B cell (primary cell): ENCODE measurements at places on chromosomes 5 and 9.
A peak's percentile ranks its signal among the peaks of the same experiment; 100 is the strongest.

- no peak for DNase-seq
These were observed 32.8 kb upstream of the ZSWIM6 start for GRCh38 chr5:61299261-61299681.

- DNase-seq: no peak
These were observed 130.4 kb downstream of the TMEM174 start for GRCh38 chr5:73303148-73304079.

DNA sequence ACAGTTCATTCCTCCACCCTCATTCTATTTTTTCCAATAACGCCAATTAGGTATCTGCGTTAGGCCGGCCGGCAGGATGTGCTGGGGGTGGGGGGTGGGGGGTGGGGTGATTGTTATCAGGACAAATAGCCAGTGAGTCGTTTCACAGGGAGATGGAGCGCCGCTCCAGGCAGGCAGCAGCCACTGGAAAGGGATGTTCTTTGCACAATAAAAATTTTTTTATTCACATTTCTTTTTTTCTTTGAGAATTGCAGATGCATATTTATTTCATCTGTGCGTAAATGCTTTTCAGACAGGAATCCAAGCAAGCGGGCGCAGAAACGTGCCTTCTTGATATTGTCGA, 4.1 kb downstream of the LMX1B start:
- no peak for DNase-seq

DNA sequence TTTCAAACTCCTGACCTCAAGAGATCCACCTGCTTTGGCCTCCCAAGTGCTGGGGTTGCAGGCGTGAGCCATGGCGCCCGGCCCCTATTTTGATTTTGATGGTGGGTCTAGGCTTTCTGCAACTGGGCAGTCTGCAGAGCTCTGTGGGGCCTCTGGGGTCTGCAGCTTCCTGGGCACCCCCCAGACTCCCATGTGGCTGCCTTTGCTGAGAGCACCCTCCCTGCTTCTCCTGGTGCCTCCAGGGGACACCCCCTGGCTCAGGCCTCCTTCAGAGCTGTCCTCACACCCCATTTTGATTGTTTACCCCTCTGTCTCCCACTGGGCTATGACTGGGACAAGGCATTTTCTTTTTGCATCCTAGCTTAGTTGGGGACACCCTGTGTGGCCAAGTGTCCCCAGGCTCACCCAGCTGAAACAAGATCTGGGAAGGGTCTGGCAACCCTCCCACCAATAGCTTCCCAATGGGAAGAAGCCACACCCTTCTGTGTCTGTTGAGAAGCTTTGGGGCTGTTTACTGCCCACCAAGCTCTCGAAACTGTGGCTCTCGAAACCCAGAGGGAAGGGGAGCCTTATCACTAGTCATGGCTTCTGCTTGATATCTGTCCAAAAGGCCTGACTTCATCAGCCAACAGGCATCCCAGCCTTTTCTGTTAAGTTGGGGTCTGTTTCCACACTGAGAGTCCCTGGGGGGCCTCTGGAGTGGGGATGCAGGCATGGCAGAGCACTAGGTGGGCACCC, 204.4 kb upstream of the IER5L start:
- DNase-seq: no peak

- no peak for DNase-seq
These were observed 659.3 kb downstream of the ACTL7B start for GRCh38 chr9:108196332-108197007.

GRCh38 chr5:151138114-151138513, 19.5 kb downstream of the ANXA6 start:
- DNase-seq: no peak

DNA sequence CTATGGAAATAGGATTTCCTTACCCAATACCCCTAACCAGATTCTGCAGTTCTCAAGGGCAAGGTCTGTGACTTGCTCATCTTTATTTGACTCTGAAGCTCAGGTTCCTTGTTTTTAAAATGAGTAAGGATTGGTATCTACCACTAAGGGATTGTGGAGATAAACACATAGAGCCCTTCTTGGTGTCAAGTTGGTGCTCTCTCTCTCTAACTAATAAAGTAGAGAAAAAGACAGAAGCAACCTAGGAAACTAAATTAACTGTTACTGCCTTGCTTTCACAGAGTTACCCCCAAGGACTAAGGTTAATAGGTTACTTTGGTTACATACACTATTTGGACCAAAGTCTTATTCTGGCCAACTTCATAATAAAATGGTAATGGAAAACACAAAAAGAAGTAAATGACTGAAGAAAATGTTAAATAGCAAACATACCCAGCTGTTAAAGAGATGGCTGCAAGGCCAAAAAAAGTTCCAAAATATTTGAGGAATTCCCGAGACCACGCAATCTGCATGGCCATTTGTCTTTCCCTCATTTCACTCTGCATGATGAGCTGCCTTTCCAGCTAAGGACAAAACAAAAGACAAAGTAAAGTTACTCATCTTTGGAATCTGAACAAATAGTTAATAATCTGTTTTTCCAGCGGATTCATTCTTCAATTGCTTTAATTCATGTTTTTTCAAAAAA, 21.8 kb upstream of the RLN1 start:
- no peak for DNase-seq

DNA sequence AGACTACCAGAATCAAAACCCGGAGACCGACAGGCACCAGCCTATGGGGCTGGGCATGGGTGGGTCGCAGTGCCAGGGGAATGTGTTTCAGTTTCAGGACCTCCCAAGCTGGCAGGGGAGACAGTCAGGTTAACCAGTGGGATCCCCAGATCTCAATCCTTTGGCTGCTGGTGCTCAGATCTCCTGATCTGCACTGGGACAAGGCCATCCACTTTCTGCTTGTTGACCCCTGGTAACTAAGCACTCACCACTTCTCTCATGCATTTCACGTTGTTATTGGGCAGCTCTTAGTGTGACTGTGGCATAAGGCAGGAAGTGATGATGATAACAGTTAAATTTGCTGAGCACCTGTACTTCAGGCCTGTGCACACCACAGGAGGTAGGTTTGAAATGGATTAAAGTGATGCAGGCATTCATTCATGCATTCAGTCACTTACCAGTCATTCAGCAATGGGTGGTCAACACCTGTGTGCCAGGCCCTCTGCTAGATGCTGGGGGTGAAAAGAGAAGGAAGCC, 42.1 kb upstream of the STXBP1 start:
- DNase-seq: peak; percentile 63

DNA sequence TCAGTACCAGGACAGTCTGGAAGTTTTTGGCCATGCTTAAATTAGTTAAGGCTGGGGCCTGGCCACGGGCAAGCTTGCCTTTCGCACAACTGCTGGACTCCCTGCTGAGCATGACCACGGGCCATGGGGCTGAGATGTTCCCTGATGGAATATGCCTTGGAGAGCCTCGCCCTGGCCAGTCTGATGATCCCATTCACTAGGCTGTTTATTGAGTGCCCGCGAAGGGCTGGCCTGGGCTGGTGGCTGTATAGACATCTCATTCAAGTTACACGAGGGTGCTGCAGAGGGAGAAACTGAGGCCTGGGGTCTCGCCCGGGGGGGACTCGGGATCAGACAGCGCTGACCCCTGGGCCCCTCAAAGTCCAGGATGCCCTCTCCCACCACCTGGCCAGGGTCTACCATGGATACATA, 7.8 kb upstream of the RXRA start:
- DNase-seq: no peak

- DNase-seq: no peak
These were observed 209.3 kb downstream of the PALM2AKAP2 start for GRCh38 chr9:109989296-109989695.

DNA sequence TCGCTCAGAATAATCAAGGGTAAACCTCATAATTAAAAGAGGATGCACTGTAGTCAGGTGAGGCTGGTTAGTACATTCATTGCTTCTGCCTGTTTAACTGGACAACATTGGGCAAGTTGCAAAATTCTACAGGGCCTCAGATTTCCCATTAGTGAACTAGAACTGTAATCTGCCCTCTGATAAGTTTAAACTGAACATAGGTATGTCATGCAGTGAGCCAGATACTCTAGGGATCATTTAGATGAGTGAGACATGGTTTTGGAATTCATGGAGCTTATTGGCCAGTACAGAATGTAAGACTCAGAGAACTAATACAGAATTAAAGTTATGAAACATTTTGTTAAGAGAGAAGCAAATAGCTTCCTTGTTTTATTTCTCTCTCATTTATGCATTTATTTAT, 35.9 kb downstream of the RNF44 start:
- DNase-seq: no peak

DNA sequence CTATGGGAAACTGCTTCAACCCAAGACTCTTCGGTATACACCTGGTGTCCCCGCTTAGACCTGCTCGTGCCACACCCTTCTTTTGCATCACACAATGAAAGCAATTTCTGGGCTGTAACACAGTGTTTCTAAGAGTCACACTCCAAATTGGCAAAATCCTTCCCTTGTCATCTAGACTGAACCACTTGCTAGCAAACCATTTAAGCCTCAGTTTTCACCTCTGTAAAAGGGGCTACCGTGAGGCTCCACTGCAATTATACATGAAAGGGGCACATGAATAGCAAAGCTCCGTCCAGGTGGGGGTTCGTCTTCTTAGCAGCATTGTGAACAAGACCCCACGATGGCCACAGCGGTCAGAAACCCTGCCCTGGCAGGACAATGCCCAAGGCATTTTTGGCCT, 166.8 kb downstream of the PAX5 start:
- DNase-seq: no peak

- peak; percentile 47 for DNase-seq
These were observed 1.6 kb upstream of the FOXD1 start for GRCh38 chr5:73450137-73450536.

DNA sequence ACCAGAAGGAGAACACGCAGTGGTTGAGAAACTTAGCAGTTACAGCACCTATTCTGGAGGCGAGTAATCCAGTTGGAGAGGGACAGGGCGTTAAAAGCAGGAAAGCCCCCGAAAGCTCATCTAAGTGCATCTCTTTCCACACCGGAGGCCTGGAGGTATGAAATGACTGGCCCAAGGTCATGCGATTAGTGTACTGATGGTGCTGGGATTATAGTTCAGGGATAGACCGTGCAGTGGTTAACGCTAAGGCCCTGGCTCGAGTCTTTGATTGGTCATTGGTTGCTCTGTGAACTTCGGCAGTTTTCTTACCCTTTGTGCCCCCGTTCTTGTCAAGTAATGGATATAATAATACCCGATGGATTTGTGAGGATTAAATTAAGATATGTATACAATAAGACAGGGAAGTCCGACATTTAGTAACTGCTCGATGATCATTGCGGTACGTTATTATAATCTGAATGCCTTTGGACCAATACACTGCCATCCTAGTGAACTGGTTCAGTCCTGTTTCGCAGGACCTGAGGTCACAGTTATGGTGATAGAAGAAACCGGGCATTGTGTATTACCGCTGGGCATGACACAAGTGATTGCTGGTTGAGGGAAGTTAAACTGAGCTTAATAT, 960 bp downstream of the CANX start:
- DNase-seq: no peak

DNA sequence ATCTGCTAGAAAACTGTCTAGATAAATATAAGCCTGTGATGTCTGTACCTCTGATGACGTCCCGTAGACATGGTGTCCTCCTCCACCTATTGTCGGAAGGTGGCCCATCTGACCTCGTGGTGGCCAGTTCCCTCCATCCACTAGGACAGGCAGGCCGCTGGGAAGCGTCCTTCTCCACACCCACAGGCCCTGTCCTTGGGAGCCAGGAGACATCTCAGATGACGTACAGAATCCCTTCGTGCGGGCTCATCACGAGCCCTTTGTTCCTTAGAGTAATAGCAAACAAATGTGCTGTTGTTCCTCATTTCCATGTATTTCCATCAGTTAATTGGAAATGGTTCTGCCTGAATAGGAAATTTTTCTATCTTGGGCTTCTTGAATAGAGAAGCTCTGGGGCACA, 38.3 kb upstream of the TENT4A start:
- DNase-seq: no peak

GRCh38 chr9:132244582-132245455, 83.0 kb downstream of the NTNG2 start:
- DNase-seq: no peak

GRCh38 chr9:113989017-113989713, 88.9 kb downstream of the AMBP start:
- DNase-seq: no peak

DNA sequence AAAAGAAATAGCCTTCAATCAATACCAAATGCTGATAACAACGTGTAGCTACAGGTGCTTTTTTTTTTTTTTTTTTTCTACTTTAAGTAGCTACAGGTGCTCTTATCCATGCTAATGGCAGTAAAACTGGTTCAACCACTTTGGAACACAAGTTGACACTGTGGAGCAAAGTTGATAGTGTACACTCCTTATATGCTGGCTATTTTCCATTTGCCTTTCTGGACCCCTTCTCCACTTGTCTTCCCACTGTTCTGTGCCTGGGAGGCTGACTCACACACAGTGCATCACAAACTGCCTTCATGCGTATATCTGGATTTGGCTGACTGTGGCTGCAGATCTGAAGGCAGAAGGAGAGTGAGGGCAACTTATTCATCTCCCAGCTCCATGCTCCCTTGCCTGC, 247.9 kb downstream of the MSX2 start:
- DNase-seq: peak; percentile 4

DNA sequence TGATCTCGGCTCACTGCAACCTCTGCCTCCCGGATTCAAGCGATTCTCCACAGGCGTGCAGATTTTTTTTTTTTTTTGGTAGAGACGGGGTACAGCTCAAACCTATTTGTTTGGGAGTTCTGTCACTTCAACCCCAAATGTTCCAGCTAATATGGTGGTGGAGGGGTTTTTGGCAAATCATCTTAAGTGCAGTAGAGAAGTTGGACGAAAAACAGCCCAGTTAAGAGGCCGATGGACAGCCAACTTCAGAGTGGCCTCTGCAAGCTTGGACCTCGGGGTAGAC, 756 bp upstream of the PRR7 start:
- no peak for DNase-seq

- no peak for DNase-seq
These were observed 210.0 kb downstream of the MPDZ start for GRCh38 chr9:13069498-13069897.

DNA sequence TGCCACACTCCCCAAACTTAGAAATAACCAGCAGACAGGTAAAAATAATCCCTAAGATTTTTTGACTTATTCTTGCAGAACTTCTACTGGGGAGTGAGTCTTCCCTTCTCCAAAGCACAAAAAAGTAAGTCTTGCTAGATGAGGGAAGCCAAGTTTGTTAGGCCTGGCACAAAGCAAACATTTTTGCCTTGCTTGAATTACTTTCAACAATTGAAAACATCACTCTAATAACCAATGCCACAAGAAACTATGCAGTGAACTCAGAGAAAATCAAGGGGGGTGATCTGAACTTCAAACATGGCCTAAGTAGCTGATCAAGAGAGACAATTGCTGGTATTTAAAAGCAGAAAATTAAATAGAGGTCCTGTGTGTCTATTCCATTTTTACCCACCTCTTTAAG, 123.6 kb upstream of the SLC1A3 start:
- no peak for DNase-seq

GRCh38 chr5:8138884-8139283, 269.9 kb downstream of the MTRR start:
- no peak for DNase-seq

GRCh38 chr9:74556685-74557084, 59.5 kb downstream of the RORB start:
- no peak for DNase-seq

DNA sequence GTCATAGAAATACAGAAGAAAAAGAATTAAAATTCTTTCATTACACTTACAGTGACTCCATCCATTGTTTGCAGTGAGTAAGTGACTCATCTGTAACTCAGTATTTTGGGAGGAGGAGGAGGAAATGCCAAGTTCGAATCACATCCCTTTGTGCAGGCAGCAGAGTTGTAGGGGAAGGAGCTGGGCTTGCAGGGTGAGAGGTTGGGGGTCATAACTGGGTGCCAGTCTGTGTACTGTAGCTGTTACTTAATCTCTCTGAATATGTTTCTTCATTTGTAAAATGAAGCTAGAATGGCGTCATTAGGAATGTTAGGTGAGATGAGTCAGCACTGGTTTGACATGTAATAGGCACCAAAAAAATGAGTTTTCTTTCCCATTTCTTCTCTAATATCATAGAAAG, 235.7 kb upstream of the ADAMTSL1 start:
- no peak for DNase-seq
